ENCODE measurements at places on chromosomes 3 and 15.

GRCh38 chr3:183178833-183179549 is 16.5 kb upstream of the LAMP3 start:
- no peak for DNase-seq

DNA sequence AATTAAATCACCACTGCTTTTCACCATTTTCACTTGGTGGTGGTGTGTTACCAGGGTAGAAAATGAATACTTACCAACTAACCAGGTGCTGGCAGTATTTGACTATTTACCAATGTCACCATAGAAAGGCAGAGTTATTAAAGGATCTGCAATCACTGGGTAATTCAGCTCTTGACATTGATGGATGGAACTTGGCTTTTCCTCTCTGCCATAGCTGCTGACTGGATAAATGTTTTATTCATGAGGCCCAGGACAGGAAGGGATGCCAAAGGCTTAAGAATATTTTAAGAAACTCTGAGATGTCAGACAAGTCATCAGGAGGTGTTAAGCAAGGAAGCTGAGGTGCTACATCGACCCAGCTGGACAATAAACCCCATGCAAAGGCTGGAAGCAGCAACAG is 495.5 kb upstream of the CFAP20DC start:
- DNase-seq: no peak

DNA sequence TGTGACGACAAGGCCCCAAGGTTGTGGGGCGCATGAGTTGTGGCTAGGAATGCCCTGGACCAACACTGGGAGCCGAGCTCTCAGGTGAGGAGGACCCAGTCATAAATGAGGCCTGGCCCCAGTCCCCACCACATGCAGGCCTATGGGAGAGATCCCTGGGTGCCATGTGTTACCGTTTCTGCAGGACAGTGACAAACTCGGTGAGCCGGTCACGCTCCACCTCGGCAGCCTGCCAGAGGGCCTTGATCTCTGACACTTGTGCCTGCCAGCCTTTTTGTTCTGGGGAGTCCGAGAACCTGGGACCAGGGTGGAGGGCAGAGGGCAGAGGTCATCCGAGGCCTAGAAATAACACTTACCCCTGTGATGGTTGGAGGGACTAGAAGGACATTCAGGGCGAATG is 27.7 kb upstream of the HHATL start:
- no peak for DNase-seq

GRCh38 chr3:196219970-196220311 is 3.6 kb downstream of the SLC51A start:
- no peak for DNase-seq

DNA sequence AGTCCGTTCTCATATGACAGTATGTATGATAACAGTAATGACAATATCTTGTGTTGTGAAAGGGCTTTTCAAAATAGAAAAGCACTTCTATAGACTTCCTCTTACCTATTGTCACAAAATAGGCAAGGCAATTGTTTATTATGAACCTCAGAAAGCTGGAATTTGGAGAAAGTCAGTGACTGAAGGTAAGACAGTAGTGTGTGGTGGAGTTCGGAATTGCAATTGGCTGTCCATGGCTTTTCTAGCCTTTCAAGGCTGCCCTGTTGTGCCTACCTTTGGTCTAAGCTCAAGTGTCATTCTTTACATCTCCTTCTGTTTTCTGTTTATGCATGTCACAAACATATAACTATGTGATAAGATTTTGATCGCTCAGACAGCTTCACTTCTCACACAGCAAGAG is 219.3 kb upstream of the NR2E3 start:
- no peak for DNase-seq

- no peak for DNase-seq
Observed at GRCh38 chr15:62753518-62754221, 288.9 kb upstream of the TPM1 start.

DNA sequence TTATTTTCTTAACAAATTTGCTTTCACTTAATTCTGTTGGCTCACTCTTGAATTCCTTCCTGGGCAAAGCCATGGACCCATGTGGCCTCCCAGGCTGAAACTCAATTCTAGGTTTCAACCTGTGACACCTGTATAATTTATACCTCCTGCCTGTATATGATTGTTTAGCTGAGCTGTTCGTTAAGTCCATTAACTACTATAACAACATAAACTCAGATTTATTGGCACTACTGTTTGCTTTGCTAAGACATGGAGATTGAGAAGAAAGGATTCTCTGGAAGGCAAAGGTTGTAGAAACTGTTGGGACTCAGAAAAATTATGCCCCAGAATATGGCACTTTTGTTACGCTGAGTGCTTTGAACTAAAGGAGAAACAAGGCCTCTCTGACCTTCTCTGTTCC is 26.7 kb upstream of the CCDC50 start:
- DNase-seq: no peak

DNA sequence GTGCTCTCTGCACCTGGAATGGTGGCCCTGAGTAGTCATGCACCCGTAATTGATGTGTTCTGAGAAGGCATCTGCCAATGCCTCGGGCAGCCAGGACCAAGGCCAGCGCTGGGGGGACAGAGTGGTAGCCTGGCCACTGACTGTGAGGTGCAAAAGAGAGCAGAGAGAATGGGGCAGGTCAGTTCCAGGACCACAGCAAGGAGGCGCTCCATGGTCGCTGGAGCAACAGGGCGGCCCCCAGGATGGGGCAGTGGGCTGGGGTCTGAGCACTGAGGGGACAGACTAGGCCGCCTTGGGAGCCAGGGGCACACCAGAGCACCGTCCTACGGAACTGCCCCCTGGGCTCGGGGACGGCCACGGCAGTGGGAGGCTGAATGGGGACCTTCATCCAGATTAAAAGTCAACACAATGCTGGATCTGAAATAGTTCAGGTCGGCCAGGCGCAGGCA is 48.3 kb upstream of the IQSEC1 start:
- DNase-seq: no peak

DNA sequence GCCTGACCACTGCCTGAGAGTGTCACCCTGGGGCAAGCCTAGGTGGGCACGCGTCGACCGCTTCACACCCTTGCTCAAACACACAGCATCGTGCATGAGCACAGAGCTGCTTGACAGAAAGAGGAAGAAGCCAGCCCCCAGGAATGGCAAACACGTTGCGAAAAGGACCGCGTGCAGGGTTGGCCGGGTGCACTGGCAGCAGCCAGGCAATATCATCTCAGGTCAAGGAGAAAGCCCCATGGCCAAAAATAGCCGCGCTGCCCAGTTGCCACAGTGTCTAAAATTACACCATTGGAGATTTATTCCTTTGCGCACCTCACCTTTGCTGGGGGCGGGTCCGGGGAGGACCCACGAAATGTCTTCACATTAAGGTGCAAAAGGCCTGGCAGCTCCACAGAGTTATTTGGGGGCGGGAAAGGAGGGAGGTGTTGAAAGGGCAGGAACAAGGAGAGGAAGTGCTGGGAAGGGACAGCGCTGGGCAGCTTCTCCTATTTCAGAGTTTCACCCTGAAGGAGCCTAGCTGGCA is 44.7 kb upstream of the NR2F2 start:
- DNase-seq: no peak

GRCh38 chr3:42288385-42288784 is 22.4 kb upstream of the CCK start:
- no peak for DNase-seq
